NCI-H526 (cell line): ENCODE measurements at places on chromosomes 2 and 18.

GRCh38 chr2:64543008-64543697, 19.0 kb downstream of the AFTPH start:
- DNase-seq, result no peak

- no peak for DNase-seq
These were observed 126.7 kb downstream of the BCL2 start for GRCh38 chr18:63192885-63193349.

- DNase-seq, result no peak
These were observed 292.3 kb downstream of the ALPK2 start for GRCh38 chr18:58336605-58337004.

DNA sequence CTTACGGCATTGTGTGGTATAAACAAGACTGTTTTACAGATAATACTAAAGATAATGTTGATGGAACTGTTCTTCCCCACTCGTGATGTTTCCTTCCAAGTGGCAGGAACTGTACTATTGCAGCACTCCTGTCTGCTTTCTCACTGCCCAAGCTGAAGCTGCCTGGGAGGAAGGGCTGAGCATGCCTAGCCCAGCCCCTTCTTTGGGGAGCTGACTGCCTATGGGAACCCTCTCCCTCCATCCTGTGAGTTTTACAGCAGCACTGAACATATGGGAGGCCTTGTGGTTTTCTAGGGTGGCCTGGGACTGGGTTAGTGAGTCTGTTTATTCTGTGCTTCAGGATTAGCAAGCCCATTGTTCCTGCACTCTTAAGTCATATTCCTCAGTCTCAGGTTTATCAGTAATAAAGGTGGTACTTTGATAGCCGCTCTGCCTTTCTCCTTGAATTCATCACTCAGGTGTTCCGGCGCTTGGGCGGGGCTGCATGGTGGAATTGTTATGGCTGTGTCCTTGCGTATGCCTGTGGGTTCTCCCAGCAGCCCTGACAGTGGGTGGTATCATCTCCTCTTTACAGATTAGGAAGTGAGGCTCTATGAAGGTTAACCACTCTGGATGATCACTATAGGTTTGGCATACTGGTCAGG, 379.7 kb downstream of the PTPRM start:
- no peak for DNase-seq

DNA sequence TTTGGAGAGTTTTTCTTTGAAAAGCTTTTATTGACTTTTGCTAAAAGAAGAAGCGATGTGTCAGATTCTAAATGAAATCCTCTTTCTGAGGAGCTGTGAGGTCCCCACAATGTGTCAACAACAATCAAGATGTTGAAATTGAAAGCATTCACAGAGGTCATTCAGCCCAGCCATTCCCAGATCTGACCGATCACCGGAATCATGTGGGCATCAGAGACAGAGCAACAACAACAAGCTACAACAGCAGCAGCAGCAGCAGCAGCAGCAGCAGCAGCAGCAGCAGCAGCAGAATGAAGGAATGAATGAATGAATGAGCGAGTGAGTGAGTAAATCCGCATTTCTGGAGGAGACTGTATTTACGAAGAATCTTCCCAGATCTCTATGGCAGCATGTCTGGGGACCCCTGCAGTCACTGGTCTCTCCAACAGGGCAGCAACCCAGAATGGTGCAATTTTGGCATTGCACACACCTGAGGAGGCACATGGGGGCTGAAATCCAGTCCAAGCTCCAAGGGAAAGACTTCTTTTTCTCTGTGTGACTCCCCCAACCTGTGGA, 299.0 kb downstream of the MYCN start:
- DNase-seq, result no peak

DNA sequence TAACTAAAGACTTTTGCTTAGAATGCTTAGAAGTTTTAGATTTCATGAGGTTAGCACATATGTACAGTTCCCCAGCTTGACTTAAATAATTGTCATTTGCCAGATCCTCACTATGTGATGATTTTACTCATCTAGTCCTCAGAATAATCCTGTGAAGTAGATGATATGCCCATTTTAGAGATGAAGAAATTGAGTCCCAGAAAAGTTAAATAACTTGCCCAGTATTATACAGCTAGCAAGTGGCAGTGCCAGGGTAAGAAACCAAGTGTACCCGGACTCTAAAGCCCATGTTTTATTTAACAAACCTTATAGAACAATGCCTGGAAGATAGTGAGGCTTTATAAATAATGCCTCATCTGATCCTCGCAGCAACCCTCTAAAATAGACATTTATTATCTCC, 28.3 kb downstream of the SPDYA start:
- DNase-seq, result no peak

DNA sequence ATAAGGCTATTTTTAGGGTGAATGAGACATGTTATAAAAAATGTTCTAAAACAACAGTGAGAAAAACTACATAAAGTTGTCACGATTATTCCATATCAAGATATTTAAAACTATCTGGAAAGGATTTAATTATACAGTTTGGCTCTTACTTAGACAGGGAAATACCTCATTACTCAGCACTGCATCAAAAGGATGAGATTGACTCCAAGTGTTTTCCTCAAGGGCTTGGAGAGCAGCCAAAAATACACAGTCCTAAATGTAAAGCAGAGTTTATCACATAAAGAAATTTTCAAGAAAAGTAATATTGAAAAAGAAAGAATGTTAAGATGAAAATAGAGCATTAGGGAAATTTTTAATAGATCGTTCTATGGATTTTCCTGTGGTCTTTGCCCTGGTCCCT, 285.5 kb upstream of the NETO1 start:
- no peak for DNase-seq

- no peak for DNase-seq
These were observed 9.4 kb upstream of the GPR55 start for GRCh38 chr2:230934231-230935129.

DNA sequence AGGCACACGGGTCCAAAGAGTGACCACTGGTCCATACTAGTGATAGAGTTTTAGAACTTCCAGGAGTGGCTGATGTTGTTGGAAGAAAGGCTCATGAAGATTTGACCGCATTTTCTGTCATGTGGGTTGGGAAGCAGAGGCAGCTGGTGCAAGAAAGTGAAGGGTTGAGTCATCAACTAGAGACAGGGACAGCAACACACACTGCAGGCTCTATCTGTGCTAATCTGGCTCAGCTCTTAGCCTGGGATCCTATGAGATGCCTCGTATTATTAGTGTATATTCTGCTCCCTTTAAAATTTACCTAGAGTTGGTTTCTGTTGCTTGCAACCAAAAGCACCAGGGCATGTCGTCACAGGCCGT, 2.5 kb upstream of the SH3RF3 start:
- DNase-seq, result no peak

- no peak for DNase-seq
These were observed 647.1 kb downstream of the GALR1 start for GRCh38 chr18:77896586-77897252.

- no peak for DNase-seq
These were observed 209.9 kb downstream of the SEPTIN10 start for GRCh38 chr2:109403841-109404201.

GRCh38 chr2:42029639-42030199, 18.1 kb upstream of the PKDCC start:
- DNase-seq, result no peak

DNA sequence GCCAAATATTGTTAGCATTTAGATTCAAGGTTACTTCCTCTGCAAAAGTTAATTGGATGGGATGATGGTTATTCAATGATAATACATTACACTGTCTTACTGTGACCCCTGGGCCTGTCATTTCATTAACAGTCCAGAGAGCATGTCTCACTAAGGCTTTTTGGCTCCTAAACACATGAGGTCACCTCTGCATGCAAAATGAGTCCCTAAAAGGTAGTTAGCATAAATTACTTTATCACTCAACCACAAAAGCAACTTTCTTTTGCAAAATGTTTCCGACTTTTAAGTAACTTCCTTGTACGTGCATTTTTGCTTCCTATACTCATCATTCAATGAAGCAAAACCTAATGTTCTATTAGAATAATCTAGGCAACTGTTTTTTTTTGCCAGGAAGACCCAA, 16.8 kb upstream of the AGFG1 start:
- DNase-seq, result no peak

GRCh38 chr2:117945296-117945695, 68.6 kb downstream of the CCDC93 start:
- DNase-seq, result no peak

DNA sequence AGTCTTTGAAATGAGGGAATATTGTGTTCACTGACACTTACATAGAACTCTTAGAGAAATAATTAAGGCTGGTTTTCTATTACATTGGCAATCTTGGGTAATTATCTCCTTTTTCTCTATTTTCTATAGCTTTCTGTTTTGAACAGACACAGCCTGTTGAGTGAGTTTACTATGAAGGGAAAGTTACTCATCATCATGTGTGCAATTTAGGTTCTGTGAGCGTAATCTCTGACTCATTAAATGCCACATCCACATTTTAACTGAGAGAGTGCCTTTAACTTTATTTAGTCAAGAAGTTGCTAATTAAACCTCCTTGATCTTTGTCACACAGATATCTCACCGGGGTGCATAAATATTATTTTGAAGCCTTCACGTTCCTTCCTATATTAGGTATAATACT, 174.0 kb upstream of the SLC8A1 start:
- DNase-seq, result no peak

DNA sequence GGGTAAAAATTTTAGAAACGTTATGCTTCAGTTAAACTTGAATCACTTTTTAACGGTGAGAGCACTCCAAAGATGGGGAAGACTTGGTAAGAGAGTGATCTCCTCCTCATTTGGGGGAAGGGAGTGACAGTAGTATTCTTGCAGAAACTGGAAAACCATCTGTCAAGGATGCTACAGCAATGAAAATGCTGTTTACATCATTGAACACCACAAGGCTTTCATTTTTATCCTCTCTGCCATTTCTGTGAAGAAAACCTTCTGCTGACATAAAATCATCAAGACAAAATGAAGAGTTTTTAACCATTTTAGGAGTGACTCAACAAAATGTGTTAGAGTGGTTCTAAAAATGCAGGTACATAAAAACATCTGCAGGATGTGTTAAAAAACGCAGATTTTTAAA, 38.1 kb downstream of the CDH2 start:
- no peak for DNase-seq

GRCh38 chr2:237217995-237218616, 132.4 kb downstream of the COPS8 start:
- no peak for DNase-seq

DNA sequence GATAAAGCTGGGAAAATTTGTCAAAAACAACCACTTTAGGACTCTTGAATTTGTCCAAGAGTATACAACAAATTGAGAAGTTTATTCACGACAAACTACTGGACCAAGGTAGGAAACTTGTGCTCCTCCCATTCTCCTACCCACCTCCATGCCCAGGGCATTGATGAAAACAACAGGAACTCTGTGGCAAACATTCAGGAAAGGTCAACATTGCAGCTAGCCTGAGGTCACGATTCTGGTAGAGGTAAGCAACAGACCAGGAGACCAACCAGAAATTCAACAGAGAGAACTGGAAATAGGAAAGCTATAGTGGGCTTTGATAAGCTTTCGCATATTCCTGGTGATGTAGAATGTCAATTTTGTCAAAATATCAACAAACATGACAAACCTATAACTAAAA, 209.1 kb upstream of the CTAGE1 start:
- no peak for DNase-seq

DNA sequence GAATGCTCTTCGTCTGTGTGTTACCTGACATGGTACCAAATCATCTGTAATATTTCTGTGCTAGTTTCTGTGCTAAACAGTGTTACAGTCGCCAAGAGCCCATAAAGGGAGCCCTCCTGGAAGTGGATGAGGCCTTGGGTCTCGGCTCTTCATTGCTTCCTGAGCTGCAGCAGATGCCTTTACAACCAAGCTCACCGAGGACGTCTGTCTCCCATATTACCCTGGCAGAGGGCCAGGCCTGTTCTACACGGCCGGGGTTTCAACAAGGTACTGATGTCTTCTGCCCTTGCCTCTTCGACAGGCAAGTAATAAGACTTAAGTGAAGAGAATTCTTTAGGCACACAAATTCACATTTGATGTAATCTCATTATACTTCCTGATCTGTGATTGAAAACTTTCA, 16.8 kb downstream of the RPL31 start:
- DNase-seq, result no peak

DNA sequence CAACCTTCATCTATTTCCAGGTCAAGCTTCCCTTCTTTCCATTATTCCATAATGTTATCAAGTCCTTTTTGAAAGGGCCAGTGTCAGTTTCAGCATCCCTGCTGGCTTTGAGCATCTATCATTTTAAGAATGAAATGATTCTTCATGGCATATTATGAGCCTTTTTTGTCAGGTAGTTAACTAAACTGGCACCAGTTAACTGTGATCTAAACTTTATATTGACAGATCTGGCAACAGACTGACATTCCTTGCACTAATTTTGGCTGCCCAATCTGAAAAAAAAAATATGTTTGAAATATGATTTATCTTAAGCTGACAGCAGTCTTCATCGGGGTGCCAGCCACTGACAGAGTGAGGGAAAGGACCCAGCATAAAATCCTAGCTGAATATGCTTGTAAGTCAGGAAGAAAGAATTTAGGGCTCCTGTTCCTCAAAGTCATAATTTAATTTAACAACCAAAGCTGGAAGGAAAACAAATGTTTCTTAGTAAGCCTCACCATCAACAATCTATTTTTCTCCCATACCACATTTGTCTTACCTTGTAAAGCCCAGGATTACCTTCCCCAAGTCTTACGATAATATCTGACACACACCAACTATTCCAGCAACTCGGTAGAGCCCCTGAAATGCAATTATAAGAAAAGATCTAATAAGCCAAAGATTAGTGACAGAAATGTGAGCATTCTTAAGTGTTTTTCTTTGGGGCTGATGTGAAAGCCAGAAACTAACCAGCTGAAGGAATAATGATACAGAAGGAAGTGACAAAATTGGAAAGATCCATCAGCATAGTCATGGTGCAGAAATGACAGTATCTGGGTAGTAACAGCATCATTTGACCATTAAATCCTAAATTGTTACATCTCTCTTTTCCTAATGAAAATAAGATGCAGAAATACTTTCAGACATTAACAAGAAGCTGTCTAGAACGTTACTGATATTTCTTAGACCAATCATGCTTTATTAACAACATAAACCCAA, 228.1 kb downstream of the RBM43 start:
- DNase-seq, result no peak

GRCh38 chr2:102112271-102112670, 30.3 kb upstream of the IL1R1 start:
- no peak for DNase-seq

- no peak for DNase-seq
These were observed 54.8 kb upstream of the HDAC4 start for GRCh38 chr2:239455436-239456203.

GRCh38 chr2:27931361-27931950, 40.9 kb downstream of the BABAM2 start:
- no peak for DNase-seq
